ENCODE measurements at places on chromosomes 6 and 20.

DNA sequence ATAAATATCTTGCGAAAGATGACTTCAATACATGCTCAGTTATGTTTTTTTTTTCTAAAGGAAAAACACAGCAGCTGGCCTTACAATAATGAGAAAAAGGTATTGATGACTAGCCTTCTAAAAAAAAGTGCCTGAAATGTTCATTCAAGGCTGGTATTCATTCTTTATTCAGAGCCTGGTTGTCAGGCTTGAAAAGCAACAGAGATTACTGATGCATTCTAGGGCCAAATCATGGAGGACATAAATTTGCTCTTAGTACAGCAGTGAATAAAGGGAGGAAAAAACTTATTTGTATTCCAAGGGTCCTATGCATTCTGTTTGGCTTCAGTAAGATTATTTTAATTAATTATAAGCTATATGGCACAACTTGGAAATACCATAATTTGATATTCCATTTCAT is 83.5 kb downstream of the WASF1 start:
- no peak for DNase-seq

DNA sequence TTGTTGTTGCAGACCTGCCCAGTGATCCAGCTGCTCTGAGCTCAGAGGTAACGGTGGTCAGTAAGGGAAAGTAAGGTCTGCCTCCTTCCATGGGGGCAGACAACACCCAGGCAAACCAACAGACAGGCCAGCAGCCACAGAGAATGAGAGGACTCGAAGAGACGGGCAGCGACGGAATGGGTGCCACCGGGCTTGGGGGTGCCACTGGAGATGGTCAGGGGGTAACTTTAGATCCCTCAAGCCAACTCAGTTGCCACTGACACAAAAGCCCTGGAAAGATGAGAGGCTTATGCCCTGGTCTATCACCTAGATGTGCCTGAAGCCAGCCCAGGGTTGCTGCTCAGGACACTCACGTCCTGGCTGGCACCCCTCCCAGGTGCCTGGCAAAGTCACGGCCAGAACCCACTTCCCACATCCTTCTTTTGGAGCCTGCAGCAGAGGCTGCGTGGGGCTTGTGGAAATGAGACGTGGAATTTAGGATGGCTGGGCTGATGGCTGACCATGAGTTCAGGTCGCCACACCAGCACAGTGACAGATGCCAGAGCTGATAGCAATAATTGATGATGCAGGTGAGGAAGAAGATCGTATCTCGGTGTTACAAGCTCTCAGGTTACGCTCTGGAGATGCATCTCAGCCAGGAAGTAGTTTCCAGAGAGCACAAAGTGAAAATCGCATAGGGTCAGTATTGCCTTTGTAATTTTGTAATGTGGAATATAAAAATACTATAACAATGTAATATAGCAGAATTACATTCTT is 209.1 kb downstream of the SYNDIG1 start:
- DNase-seq = no peak

DNA sequence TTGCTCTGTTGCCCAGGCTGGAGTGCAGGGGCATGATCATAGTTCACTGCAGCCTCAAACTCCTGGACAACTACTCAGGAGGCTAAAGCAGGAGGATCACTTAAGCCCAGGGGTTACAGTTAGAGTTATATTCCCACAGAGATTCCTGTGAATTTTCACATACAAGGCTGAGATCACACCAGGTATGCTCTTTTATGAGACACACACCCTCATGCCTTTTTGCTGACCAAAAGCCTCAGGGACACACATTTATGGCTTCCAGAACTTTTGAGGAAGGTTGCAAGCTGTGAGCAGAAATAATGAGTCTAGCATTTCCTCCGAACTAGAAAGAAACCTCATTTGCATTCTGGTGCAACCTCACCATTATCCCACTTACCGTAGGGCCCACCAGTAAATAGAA is 370.5 kb upstream of the ARID1B start:
- DNase-seq = no peak

DNA sequence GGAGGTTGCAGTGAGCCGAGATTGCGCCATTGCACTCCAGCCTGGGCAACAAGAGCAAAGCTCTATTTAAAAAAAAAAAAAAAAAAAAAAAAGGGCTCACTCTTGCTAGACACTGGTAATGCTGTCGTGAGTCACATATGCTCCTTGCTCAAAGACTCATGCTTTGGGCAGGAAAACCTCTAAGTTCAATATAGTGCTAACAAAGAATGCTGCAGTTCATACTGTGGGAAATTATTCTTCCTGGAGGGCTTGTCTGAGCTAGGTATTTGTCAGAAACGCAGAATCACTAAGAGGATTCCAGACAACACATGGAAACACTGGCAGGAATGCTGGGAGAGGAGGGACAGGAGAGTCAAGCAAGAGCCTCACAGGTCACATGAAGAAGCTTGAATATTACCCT is 2.3 kb upstream of the LYRM2 start:
- DNase-seq = no peak

GRCh38 chr6:154893917-154894316 is 101.2 kb upstream of the TIAM2 start:
- DNase-seq = no peak

DNA sequence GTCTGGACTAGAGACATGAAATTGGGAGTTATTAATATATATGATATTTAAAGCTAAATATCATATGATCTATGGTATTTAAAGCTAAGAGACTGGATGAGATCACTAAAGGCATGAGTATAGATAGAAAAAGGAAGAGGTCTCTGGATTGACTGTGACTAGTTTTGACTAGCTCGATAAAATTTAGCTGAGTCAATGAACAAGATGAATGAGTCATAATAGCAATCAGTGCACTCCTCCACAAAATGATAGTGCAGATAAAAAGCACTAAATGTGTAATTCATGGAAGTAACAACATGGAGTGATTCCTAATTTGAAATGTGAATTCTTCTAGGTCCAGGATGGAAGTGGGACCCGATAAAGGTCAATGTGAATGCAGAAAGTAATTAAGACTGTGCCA is 127.4 kb downstream of the PFDN4 start:
- DNase-seq = no peak

DNA sequence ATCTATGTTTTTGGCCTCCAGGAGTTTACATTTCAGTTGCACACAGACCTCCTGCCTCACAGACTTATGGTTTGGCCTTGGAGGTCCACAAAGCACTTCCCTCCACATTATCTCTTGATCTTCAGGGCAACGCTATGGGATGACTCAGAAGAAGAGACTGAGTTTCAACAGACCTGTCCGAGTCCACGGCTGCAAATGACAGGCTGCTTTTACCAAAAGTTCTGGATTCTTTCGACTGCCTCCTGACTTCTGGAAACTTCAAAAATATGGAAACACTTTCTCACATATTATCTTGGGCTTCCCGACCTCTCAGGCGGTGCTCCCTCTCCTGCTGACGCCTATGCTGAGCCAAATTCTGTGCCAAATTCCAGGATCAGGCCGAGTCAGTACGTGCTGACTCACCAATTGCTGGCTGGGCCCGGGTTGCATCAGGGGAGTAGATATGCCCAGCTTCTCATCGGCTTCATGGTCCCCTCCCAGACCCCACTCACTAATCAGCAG is 190.2 kb downstream of the BMP7 start:
- DNase-seq = no peak

GRCh38 chr20:49210101-49210756 is 9.0 kb upstream of the DDX27 start:
- no peak for DNase-seq

GRCh38 chr20:9551808-9552550 is 37.6 kb downstream of the LAMP5 start:
- no peak for DNase-seq

DNA sequence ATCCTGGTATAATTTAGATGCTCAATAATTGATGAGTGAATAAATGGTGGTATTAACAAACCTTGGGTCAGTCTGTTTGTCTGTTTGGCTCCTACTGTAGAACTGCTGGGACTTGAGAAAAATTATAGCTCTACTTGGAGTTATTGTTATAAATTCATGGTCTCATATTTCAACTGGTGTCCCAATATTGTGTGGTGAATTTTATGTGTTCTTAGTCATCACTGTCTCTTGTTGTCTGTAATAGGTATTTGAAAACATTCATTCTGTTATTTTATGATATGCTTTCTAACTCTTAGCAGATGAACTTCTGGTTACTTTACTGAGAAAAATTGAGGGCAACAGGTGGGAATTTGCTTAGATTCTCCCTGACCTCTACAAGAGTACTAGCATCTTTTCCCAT is 221.4 kb downstream of the CDKAL1 start:
- no peak for DNase-seq

DNA sequence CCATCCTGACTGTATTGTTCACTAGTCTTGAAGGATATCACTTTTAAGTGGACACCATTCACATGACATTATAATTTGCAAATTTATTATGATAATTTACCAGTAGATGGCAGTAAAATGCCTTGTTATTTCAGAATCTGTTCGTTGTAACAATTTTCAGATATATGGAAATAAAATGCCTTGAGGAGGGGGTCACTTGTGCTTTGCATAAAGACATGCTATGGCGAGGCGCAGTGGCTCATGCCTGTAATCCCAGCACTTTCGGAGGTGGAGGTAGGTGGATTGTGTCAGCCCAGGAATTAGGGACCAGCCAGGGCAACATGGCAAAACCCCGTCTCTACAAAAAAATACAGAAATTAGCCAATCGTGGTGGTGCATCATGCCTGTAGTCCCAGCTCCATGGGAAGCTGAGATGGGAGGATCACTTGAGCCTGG is 9.0 kb upstream of the NCOA6 start:
- DNase-seq = no peak

GRCh38 chr6:146103416-146104072 is 74.7 kb downstream of the GRM1 start:
- no peak for DNase-seq

GRCh38 chr6:70299456-70299855 is 3.4 kb downstream of the COL9A1 start:
- no peak for DNase-seq

GRCh38 chr6:80541886-80542285 is 435.4 kb downstream of the BCKDHB start:
- peak; percentile 16 for DNase-seq

Data from GDM1 (cell line).